ENCODE measurements at places on chromosomes 7 and 10.

- no peak for DNase-seq
These were observed 19.0 kb downstream of the GIMAP4 start for GRCh38 chr7:150586068-150586784.

- no peak for DNase-seq
These were observed 127.0 kb downstream of the SRPK2 start for GRCh38 chr7:105261689-105262088.

DNA sequence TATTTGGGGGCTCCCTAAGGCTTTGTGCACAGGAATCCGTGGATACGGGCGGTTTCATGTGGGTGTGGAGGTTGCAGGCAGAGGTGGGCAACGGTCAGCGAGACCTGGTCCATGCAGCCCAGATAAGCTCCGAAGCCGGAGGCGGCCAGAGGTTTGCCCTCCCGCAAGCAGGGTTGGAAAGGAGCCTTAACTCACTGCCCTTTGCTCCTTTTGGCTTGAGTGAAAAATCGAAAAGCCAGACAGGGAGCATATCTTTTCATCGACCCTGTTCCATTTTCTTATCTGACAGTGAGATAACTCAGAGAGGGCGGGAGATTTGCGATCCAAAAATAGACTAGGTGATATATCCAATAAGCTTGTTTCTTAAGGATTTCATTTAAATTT is 1.5 kb downstream of the GRM3 start:
- DNase-seq, result no peak

- no peak for DNase-seq
These were observed 87.5 kb downstream of the UBE2H start for GRCh38 chr7:129865093-129865924.

DNA sequence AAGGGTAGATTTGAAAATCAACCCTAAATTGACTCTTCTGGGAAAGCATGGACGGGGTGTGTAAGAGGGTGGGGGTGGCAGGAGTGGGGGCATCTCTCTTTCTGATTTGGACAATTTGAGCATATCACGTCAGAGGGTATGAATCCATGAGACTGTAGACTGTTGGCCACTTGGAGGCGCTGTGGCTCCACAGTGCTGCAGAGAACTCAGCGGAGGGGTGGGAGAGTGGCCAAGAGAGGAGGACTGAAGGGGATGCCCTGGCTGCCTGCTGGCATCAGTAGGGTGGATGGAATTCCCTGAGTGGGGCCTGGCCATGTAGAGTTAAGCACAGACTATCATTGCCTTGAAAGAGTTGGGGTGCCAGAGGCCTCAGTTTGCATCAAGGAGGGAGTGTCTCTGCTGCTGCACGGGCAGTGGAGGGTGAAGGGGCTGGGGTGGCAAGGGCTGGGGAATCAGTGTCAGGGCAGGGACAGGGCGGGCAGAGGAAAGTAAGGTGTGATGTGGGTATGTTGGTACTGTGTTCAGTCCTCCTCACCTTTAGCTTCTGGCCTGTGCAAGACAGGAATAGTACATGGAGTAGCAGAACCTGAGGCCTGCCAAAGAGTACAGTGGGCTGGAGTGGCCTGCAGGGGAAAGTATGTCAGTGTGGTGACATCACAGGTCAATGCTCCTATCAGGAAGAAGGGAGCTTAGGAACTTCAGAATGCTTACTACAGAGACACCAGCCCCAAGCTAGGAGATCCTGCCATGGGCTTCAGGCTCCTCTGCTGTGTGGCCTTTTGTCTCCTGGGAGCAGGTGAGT is 133.5 kb upstream of the PRSS58 start:
- DNase-seq, result no peak

GRCh38 chr10:81496626-81497025 is 378.4 kb upstream of the NRG3 start:
- DNase-seq, result no peak

DNA sequence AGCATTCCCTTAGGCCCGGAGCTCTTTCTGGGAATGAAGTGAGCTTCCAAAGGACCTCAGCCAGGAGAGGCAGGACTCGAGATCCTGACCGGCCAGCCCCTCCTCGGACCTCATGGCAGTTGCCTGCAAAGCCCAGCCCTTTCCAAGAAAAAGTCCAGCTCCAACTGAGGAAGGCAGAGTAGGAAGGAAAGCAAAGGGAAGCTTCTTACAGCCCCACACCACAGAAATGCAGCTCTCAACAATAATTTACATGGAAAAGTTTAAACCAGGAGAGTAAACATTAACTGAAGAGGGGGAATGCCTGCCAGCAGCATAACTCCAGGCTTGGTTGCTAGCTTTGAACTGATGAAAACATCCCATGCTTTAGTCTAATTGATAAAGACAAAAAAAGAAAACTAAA is 153.9 kb upstream of the PFKP start:
- DNase-seq, result no peak

All from epithelial cell of prostate (primary cell).